Breast epithelium (tissue), 4 donors: ENCODE measurements at places on chromosomes 5 and 9. TPM values are rescaled to one million over a fixed set of nuclear protein-coding genes. Genes with fewer than 3 reads are reported as not detected.

GRCh38 chr5:89878140-89879132, 531.1 kb downstream of the CETN3 start:
- H3K4me1 ChIP-seq, result no peaks in the 10 kb centered on the region
- no peak overlapping the region for H3K4me3 ChIP-seq
- no peaks in the 10 kb centered on the region for H3K36me3 ChIP-seq
- peak overlapping the region; percentile 36 for H3K27ac ChIP-seq

DNA sequence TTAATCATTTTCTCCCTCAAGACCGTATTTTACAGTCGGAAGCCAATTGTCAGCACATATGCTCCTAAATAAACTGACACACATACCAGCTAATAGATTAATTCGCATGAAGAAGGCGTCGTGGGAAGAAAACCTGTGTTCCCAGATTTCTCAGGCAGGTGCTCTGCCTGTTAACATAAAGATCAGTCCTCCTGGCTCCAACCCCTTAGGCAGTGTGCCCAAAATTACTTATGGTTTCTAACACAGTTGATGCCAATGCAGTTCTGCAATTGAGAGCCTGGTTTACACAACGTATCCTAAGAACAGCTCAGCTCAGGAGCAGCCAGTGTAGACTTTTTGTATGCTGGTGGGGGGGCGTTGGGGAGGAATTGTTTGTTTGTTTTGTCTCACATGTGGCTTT, 208.3 kb downstream of the ENC1 start:
- no peaks in the 10 kb centered on the region for H3K27me3 ChIP-seq
- no peaks in the 10 kb centered on the region for H3K36me3 ChIP-seq

GRCh38 chr5:178122346-178122745, 8.5 kb upstream of the RMND5B start:
- no peaks in the 10 kb centered on the region for H3K36me3 ChIP-seq
- no peaks in the 10 kb centered on the region for H3K27me3 ChIP-seq
- no peak overlapping the region for H3K4me3 ChIP-seq

- DNase-seq, result no peak
- H3K27ac ChIP-seq, result no peak overlapping the region
- no peaks in the 10 kb centered on the region for H3K27me3 ChIP-seq
These were observed 5.6 kb upstream of the ABLIM3 start for GRCh38 chr5:149135536-149136201.

- no peak overlapping the region for H3K27ac ChIP-seq
- no peaks in the 10 kb centered on the region for H3K27me3 ChIP-seq
- H3K36me3 ChIP-seq, result no peaks in the 10 kb centered on the region
- DNase-seq, result no peak
- H3K4me3 ChIP-seq, result no peak overlapping the region
These were observed 509.6 kb upstream of the TNC start for GRCh38 chr9:115627511-115627910.

DNA sequence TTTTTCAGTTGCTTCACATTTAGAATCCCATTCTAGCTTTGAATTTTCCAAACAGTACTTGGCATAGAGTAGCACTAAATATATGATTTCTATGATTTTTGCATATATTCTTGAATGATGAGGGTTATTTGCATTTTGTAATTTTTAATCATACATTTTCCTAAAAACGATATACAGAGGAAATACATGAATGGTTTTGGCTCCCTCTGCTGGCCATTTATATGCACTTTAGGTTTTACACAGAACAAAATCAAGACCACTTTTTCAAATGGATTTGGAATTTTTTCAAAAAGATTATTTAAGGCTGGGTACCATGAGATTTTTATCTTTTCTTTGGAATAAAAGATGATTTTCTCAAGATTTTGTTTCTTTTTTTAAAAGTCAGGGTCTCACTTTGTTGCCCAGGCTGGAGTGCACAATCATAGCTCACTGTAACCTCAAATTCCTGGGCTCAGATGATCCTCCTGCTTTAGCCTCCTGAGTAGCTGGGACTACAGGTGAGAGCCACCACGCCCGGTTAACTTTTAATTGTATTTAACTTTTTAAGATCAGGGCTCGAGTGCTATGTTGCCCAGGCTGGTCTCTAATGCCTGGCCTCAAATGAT, 16.7 kb upstream of the COMMD10 start:
- no peaks in the 10 kb centered on the region for H3K27me3 ChIP-seq
- no peak overlapping the region for H3K4me3 ChIP-seq
- no peaks in the 10 kb centered on the region for H3K36me3 ChIP-seq
- no peak overlapping the region for H3K27ac ChIP-seq

Gene MCTP1
- total RNA-seq, result 57.8 TPM

Gene DROSHA
- 50.8 TPM for total RNA-seq

Gene GABRG2
- total RNA-seq, result not detected

Gene SH2D3C
- 6.9 TPM for total RNA-seq
